Substantia nigra (tissue), 51 donors: ENCODE measurements at places on chromosomes 16 and 17.

DNA sequence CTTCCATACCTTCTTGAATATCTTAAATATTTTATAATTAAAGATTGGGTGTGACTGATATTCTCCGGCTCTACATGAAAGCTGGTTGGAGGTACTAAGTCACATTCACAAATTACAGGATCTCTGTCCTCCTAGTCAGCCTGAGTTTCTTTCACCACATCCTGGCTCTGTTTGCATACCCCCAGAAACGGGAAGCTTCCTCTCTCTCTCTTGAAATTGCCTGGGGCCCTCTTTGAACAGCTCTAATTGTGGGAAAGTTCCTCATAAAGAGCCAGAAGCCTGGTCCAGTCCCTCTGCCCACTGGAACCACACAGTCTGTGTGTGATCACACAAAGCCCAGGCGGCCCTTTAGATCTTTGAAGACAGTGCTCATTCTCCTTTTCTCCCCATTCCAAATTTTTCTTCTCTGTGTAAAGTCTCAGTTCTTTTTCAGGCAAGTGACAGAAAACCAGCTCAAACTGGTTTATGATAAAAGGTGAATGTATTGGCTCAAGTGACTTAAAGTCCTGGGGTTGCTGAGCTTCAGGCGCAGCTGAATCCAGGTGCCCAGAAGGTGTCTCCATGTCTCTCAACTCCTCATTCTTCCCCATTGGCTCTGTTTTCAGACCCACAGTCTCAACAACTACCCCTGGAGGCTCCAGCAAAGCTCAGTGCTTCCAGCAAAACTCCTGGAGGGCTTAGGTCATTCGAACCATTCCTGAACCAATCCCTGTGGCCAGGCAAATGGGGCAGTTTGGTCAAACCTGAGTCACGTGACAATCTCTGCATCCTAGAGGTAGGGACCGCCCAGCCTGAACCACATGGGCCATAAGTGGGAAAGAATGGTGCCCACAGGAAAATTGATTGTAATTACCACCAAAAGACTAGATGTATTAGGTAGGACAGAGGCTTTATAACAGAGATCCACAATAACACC is 8.5 kb upstream of the RAI1 start:
- DNase-seq, result no peak

DNA sequence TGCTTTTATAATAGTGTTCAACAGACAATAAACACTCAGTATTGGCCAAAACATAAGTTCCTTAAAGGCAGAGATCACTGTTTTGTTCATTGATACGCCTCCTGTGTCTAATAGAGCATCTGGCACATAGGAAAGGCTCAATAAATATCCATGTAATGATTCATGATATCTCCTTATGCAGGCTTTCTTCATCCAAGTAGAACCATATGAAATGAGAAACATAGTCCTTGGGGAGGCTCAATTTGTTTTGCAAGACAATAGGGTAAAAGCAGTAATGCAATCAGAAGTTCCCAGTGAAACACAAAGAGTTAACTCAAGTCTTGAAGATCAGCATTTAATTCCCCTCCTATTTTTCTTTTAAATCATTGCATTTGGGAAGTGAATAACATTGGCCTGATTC is 16.4 kb downstream of the CDH8 start:
- no peak for DNase-seq

- DNase-seq, result no peak
Observed at GRCh38 chr16:23670137-23670776, 8.4 kb upstream of the PLK1 start.

- no peak for DNase-seq
Observed at GRCh38 chr17:79932451-79933306, 93.4 kb upstream of the CBX4 start.
